ENCODE measurements at places on chromosomes 7 and 10. TPM values are rescaled to one million over a fixed set of nuclear protein-coding genes. Genes with fewer than 3 reads are reported as not detected.
A peak's percentile ranks its signal among the peaks of the same experiment; 100 is the strongest.

Gene FAM237B
- 1.1 TPM for polyA plus RNA-seq

Gene EPO
- polyA plus RNA-seq: 0.20 TPM

DNA sequence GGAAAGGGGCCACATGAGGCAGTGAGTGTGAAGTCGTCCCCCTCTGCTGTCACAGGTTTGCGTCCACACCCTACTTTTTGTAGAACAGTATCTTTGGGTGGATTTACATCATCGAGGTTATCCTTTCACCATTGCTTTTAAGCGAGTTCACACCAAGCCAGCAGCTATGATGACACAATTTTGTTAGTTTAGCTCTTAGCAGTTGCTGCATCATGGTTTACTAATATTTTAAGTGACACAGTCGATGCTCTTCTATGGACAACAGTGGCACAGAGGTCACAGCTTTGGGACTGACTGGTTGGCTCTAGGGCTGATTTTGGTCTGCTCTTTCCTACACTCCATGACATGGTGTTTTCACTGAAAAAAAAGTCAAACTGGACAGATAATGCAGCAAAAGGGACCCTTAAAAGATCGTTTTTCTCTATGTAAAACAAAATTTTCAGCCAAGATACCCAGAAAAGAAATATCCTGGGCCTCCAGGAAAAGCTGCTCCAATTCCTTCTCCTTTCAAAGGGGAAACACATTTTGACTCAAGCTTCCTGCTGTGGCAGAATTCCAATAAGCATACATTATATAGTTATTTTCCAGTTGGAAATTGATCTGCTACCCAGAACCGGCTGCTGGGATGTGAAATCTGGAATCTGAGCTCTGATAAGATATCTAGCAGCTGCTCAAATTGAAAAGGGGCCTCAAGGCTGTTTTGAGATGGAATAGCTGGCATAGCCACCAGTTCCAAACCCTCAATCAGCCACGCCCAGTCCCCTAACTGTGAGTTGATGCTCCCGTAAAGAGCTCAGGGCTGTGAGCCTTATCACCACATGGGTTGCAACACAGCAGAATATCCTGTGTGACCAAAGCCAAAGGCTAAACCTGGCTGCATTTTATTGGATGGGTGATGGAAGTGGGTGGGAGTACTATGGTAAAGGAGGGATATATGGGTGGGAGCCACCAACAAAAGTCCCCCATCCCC lies 114.2 kb downstream of the SMURF1 start:
- DNase-seq: no peak

DNA sequence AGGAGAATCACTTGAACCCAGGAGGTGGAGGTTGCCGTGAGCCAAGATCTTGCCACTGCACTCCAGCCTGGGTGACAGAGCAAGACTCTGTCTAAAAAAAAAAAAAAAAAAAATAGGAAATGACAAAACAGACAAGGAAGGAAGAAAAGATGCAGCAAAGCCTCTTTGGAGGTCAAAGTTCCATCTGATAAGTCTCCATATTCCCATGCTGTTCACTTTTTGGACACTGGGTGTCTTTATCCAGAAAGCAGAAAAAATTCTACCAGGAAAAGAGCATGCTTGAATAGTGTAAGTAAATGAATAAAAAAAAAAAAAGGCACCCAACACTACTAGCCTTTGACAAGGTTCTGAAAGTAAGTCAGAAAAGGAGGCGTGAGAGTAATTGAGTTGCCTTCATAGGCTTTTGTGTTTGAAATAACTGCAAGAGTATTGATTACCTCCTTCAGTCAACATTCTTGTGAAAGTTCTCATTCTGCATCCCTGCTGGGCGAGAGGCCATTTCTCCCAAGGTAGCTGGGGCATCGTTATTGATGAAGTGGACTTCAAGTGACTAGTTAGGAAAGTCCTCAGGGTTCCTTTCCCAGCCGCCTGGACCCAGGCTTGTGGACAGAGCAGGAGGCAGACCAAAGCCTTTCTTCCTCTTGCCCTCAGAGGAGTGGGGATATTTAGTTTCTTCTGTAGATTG lies 133.3 kb upstream of the KIF5B start:
- no peak for DNase-seq

- peak; percentile 19 for DNase-seq
Measured at GRCh38 chr10:22550732-22551131, 163.6 kb downstream of the PIP4K2A start.

GRCh38 chr10:45427970-45428366 lies 54.0 kb downstream of the ALOX5 start:
- DNase-seq: no peak

GRCh38 chr10:12945690-12946359 lies 55.7 kb downstream of the CCDC3 start:
- DNase-seq: no peak

DNA sequence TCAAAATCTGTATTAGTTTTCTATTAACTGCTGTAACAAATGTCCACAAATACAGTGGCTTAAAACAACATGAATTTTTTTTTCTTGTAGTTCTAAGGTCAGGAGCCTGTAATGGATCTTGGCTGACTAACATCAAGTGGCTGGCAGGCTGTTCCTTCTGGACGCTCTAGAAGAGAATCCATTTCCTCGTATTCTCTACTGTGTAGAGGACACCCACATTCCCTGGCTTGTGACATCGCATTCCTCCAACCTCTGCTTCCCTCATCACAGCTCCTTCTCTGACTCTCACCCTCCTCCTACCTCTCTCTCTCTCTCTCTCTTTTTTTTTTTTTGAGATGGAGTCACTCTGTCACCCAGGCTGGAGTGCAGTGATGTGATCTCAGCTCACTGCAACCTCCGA lies 4.8 kb upstream of the CALHM1 start:
- DNase-seq: no peak

DNA sequence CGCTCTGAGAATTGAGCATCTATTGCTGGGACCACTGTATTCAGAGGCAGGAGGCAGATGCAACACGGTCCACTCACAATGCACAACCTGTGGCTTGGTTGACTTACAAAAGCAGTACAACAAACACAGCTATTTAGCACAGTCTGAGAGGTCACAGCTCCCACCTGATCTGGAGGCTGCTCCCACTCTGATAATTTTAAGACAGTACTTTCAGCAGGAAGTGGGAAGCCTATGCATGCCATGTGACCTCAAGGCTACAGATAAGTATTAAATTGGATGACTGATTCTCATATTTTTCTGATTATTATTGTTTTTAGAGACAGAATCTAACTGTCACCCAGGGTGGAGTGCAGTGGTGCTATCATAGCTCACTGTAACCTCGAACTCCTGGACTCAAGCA lies 659.3 kb downstream of the PARD3 start:
- no peak for DNase-seq

- DNase-seq: no peak
Measured at GRCh38 chr7:130131964-130132875, 61.9 kb downstream of the KLHDC10 start.

GRCh38 chr10:12387561-12388210 lies 38.3 kb downstream of the CAMK1D start:
- DNase-seq: no peak

GRCh38 chr10:71283410-71283809 lies 35.6 kb upstream of the SLC29A3 start:
- no peak for DNase-seq

DNA sequence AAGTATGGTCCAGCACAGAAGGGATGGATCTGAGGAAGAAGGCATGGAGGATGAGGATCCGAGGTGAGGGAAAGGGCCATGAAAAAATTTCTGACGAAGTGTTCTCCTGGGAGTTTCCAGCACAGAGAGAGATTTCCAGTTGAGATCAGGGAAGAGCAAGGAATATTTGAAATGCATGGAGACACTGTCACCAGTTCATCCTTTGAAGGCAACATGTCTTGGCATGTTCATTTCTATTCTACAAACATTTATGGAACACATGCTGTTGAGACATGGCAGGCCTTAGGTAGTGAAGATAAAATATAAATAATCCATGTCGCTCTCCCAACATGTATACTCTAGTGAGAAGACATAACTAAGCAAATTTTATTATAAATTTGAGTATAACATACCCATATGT lies 234.0 kb upstream of the TCF7L2 start:
- no peak for DNase-seq

DNA sequence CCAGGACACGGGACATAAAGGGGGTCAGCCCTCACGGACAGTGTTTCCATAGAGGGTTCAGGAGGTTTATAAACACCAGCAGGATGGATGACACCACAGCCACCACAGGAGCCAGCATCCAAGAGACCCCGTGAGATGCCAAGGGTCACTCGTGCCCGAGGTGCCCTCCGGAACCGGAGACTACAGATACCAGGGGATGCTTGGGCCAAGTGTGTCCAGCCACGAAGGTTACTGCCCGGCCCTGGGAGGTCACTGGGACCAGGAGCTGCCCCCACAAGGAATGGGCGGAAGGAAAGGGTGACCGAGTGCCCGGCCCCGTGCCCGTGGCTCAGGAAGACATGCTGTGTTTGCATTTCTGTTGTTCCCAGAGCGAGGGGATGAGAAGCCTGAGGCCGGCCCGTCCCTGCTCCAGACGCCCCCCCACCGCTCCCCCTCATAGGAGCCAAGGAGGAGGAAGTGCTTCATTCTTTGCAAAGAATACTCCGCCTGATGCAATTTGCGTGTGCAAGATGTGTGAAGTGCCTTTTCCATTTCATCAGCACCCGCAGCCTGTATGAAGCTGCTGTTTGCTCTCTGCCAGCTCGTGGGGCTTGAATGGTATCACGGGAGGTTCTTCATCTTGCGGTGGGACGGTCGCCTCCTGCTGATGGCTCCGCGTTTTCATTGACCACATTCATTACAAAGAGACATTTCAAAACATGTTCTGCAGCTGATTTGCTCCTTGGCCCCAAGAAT lies 176.4 kb downstream of the ELFN1 start:
- DNase-seq: no peak

DNA sequence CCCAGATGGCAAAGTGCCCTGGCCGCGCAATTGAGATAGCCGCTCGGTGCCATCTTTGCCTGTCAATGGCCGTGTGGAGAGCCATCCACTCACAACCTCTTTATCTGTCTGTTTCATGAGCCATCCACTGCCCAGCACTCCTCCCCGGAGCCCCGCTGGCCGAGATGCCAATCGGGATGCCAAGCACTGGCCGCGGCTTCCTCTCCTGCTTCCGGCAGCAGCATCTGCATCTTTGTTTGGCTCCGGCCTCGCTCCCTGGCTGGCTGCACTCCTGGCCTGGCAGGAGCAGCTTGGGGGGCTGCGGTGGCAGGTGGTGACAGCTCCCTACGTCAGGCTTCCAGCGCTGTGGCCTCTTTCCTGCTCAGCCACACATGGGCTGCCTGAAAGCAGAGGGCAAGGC lies 231.7 kb downstream of the USP6NL start:
- DNase-seq: no peak

GRCh38 chr7:45089341-45089891 lies 647 bp upstream of the NACAD start:
- DNase-seq: peak; percentile 57

- DNase-seq: no peak
Measured at GRCh38 chr10:451021-451471, 238.4 kb downstream of the DIP2C start.

DNA sequence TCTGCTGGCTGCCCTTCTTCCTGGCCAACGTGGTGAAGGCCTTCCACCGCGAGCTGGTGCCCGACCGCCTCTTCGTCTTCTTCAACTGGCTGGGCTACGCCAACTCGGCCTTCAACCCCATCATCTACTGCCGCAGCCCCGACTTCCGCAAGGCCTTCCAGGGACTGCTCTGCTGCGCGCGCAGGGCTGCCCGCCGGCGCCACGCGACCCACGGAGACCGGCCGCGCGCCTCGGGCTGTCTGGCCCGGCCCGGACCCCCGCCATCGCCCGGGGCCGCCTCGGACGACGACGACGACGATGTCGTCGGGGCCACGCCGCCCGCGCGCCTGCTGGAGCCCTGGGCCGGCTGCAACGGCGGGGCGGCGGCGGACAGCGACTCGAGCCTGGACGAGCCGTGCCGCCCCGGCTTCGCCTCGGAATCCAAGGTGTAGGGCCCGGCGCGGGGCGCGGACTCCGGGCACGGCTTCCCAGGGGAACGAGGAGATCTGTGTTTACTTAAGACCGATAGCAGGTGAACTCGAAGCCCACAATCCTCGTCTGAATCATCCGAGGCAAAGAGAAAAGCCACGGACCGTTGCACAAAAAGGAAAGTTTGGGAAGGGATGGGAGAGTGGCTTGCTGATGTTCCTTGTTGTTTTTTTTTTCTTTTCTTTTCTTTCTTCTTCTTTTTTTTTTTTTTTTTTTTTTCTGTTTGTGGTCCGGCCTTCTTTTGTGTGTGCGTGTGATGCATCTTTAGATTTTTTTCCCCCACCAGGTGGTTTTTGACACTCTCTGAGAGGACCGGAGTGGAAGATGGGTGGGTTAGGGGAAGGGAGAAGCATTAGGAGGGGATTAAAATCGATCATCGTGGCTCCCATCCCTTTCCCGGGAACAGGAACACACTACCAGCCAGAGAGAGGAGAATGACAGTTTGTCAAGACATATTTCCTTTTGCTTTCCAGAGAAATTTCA lies 1.7 kb downstream of the ADRB1 start:
- no peak for DNase-seq

Data from left kidney (tissue), 8 donors.